ENCODE measurements at places on chromosomes 11 and 22.

DNA sequence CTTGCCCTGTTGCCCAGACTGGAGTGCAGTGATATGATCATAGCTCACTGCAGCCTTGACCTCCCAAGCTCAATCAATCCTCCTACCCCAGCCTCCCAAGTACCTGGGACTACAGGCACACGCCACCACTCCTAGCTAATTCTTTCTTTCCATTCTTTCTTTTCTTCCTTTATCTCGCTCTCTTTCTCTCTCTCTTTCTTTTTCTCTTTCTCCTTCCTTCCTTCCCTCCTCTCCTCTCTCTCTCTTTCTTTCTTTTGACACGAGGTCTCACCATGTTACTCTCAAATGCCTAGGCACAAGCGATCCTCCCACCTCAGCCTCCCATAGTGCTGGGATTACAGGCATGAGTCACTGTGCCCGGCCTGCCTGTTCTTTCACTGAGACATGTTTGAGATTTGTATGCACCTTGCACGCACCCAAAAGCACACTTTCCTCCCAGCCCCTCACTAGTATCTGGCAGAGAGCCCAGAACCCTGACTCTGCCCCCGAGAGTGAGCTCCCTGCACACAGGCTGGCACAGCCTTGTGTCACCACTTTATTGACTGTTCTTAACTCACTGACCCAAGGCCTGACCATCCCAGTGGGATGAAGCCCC, 56.8 kb downstream of the CD6 start:
- DNase-seq = peak; percentile 51

- DNase-seq = no peak
Observed at GRCh38 chr22:40182231-40182835, 4.6 kb downstream of the TNRC6B start.

DNA sequence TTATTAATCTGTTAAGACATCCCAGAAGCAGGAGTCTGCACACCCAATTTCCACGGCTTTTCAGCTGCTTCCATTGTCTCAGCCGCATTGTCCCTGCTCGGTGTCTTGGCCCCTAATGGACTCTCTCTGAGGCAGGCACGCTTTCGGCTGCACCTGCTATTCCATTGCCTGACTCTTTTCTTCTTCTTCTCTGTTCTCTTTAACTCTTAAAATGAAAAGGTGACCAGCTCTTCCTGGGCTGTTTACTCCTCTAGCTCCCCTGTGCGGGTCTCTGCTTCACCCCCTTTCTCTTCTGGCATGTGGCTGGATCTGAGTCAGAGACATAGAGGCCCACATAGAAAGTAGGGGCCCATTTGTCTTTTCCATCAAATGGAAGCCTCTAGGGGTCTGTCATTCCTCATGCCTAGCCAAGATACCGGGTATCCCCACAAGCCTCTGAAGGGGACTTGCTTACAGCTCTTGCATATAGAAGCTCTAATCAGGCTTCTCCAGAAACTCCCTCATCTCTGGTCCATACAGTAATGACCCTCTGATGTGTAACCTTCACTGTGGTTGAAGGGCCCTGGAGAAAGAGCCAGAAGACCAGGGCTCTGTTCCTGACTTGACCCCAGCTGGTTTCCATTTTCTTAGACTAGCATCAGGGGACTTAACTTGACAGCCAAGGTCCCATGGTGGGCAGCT, 243.9 kb downstream of the ST3GAL4 start:
- DNase-seq = no peak

DNA sequence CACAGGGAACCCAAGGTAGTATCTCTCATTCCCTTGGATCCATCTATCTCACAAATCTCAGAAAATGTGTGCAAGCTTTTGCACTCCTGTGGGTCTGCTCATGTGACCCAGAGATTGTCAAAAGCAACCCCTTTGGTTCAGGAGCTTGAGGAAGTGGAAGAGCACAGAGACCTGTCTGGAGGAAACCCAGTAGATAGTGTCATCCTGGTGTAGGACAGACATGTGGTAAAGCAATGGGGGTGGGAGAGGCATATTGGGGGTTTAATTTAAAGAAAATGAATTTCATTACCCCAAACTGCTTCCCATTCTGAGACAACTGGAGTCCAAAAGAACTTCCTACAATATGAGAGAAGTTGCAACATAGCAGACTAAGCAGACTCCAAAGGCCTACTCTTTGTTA, 5.8 kb upstream of the MS4A14 start:
- no peak for DNase-seq

DNA sequence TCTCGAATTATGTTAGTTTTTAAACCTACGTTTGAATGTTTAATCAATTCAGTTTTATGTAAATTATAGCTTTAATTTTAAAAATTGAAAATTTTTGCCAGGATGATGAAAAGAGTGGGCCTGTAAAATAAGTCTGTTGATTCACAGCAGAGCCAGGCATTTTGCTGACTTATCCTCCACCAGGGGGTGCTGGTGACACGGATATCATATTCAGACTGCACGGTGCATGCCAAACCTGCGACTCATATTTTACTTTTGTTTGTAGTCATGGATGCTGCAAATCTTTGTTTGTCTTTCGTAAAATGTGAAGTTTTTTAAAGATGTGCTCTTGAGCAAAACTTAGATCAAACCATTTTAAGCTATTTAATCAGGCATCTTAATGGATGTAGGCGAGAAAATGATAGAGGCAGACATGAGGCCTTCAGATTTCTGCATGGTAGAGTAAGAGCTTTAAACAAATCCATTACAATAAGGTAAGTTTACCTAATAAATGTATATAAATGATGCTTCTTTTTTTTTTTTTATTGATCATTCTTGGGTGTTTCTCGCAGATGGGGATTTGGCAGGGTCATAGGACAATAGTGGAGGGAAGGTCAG, 3.6 kb upstream of the OR8B3 start:
- DNase-seq = no peak

DNA sequence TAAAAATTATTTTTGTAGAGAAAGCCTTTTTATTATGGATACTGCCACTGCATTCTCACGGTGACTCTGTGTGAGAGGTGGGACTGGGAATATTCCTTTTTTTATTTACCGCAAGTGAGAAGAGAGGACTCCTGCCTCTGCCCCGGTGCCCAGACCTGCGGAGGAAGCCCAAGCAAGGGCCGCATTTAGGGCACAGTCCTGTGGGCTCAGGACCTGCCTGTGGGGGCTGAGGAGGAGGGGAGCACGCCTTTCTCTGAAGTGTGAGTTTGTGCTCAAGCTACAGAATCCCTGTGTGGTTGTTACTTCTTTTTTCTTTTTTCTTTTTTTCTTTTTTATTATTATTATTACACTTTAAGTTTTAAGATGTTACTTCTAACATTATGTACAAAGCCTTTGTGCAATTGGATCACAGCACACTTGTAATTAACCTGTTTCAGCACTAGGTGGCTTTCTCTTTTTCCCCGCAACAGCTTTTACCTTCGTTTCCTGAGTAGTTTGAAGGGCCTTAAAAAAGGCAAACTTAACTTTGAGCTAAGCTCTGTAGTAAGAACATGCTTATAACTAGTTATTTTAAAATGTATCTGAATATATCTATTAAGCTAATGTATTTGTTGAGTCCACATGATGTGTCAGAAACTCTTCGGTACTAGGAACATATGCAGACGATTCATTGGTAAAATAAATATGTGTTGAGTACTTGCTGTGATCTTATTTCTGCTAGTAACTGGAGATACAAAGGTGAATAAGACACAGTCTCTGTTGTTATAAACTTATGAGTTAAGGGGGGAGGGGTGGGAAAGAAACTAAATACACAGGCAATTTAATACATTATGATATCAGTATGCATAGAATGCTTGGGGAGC, 18.3 kb downstream of the AMOTL1 start:
- no peak for DNase-seq

GRCh38 chr11:47317064-47317828, 35.3 kb downstream of the MYBPC3 start:
- DNase-seq = no peak
